ENCODE measurements at places on chromosomes 4 and X. TPM values are rescaled to one million over a fixed set of nuclear protein-coding genes. Genes with fewer than 3 reads are reported as not detected.
A peak's percentile ranks its signal among the peaks of the same experiment; 100 is the strongest.

DNA sequence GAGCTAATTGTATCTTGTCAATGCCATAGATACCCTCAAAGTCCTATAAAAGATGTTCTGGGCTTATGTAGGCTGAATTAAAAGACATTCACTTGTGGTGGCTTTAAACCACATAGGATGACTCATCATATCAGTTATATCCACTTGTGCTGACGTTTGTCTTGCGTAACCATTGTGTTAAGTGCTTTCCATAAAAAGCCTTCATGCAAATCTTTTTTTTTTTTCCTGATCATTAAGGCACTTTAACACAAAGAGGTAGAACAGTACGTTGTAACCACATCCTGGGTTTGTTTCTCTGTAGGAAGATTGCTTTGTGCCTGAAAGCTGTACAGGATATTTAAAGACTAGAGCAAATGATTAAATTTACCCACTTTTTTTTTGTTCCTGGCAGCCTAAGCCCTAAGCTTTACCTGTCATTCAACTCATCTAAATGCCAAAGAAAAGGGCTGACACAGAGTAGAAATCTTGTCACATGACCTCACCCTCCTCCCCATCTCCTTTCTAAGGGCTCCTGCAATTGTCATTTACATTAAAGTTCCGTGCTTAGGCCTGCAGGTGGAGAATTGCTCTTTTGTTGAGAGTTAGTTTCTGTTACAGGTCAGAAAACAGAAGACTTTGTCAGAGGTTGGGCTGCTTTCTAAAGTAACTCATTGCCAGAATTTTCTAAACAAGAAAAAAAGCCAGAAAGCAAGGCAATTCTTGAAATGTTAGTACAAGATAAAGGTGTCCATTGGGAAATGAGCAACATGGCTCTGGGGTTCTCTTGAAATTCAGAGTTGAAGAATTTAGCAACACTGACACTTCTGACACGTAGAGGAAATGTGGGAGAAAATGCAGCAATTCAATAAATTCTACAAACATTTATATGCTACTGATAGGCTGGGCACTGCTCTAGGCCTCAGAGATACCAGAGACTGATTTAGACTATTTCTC is 555.6 kb downstream of the PPARGC1A start:
- DNase-seq: no peak

- no peak for DNase-seq
Measured at GRCh38 chr4:67483868-67484602, 61.3 kb downstream of the CENPC start.

DNA sequence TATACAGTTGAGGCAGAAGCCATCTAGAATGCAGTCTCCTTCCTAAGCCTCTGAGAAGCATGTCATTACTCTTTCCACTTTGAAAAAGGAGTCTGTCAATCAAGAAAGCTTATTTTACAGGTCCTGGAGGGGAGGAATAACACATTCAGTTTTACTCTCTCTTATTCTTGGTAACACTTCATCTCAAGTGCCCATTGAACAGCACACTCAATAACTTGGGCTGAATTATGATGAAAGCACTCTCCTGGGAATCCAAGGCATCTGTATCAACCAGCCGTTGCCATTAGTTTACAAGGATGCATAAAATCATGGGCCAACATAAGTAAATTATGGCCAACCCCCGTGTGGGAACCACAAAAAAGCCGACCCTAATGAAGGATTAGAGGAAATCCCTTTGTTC is 282.4 kb downstream of the C4orf33 start:
- no peak for DNase-seq

- peak; percentile 54 for DNase-seq
Measured at GRCh38 chr4:187666697-187667494, 328.7 kb upstream of the ZFP42 start.

GRCh38 chr4:73679836-73680235 is 59.6 kb upstream of the RASSF6 start:
- DNase-seq: no peak

GRCh38 chr4:140049849-140050637 is 103.9 kb downstream of the MAML3 start:
- DNase-seq: peak; percentile 32

DNA sequence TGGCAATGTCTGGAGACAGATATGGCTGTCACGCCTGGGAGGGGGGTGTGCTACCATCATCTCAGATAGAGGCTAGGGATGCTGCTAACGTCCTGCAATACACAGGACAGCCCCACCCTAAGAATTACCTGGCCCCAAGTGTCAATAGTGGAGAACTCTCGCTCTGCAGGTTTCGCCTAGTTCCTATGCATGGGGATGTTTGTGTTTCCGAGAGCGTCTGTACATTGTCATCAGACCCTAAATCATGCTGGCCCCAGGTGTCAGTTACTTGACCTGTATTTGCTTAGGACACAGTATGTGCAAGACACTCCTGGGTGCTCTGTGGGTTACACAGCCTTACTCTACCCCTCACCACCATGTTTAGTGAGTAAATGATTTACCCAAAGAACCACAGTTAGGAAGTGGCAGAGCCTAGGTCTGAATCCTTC is 90.8 kb downstream of the AFF1 start:
- no peak for DNase-seq

GRCh38 chrX:18471296-18471695 is 45.9 kb downstream of the CDKL5 start:
- DNase-seq: no peak

DNA sequence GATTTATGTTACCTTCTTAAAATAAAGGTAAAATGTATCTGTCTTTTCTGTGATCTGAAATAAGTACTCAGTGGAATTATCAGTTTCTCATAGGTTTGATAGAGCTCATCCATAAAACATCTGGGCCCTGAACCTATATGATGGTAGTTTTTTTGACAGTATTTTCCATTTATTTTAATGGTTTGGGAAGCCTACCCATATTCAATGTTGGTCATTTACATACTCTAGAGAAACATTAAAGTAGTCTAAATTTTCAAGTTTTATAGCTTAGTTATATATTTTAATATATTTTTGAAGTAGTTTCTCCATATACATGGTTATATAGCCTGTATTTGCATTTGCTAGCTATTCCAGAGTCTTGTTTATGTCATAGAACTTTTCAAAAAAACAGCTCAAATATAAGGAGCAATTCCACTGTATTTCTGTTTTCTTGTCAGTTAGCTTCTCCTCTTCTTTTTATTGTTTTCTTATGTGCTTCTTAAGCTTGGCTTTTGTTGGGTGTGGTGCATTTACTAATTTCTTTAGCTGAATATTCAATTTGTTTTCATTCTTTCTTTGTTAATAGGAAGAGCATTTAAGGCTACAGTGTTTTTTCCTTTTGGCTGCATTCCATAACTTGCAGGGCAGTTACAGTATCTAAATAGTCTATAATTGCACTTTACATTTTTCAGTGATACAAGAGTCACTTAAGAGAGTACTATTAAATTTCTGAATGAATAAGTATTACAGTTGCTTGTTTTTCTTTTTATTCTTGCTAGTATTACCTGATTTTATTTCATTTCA is 181.4 kb downstream of the DKK2 start:
- DNase-seq: no peak

GRCh38 chr4:87060957-87061356 is 126.1 kb downstream of the AFF1 start:
- no peak for DNase-seq

DNA sequence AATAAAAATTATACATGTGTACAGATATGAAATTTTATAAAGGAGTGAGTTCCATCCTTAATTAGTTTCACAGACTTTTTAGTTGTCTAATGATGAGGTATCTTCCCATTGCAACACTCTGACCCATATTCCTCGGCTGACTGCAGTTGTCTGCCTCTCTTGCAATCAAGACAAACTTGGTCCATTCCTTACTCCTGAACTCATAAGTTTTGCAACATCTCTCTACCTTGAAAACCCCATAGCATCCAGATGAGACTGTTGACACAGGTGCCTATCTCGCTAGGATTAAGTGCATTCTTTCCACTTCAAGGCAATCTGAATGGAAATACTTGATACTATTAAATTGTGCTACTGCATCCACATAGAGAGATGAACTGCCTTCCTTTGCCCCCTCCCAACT is 2.3 kb downstream of the XKRX start:
- DNase-seq: no peak

GRCh38 chr4:184747034-184747830 is 13.3 kb upstream of the CENPU start:
- no peak for DNase-seq

DNA sequence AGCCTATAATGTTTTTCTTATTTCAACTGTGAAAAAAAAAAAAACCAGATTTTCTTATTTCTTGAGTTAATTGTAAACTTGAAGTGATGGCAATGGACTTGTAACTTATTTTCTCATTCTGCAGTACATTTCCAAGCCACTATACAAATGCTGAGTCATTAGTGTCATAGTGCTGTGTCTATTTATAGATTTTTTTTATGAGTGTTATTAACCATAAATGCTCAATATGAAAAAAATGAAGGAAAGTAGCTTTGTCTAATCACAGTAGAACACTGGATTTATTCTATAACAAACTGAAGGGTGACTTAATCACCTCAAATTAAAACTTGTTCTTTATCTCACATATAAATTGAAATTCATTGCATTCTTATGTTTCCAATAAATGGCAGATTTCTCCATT is 718.6 kb downstream of the CCSER1 start:
- no peak for DNase-seq

SH3D19 gene
- 40.6 TPM for polyA plus RNA-seq

TNIP3 gene
- polyA plus RNA-seq: 0.80 TPM

PDZD4 gene
- 11.2 TPM for polyA plus RNA-seq

LRRC66 gene
- 1.0 TPM for polyA plus RNA-seq

GABRB1 gene
- polyA plus RNA-seq: not detected
